ENCODE measurements at places on chromosomes 7 and 10. TPM values are rescaled to one million over a fixed set of nuclear protein-coding genes. Genes with fewer than 3 reads are reported as not detected.

ENTPD1 gene
- 26.9 TPM for total RNA-seq

C10orf62 gene
- total RNA-seq: 0.32 TPM

DUSP5 gene
- total RNA-seq: 3.8 TPM

NEBL gene
- 313 TPM for total RNA-seq

DNA sequence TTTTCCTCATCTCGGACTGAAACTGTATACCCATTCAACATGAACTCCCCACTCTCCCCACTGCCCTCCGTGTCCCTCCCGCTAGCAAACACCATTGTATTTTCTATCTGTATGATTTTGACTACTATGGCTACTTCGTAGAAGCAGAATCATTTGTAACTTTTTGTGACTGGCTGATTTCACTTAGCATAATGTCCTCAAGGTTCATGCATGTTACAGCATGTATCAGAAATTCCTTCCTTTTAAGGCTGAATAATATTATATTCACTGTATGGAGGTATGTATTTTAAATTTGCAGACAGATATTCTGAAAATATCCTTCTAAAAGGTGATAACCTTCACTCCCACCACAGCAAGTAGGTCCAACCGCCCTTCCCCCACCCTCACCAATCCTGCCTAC lies 42.9 kb upstream of the MMD2 start:
- no peaks in the 10 kb centered on the region for H3K36me3 ChIP-seq

- peak overlapping the region; percentile 59 for H3K27ac ChIP-seq
- no peak for DNase-seq
- H3K4me1 ChIP-seq: no peaks in the 10 kb centered on the region
- no peak overlapping the region for H3K4me3 ChIP-seq
- no peaks in the 10 kb centered on the region for H3K36me3 ChIP-seq
Observed at GRCh38 chr7:43639858-43640491, 57.1 kb downstream of the STK17A start.

- H3K4me1 ChIP-seq: peaks cover 9% of the 10 kb centered on the region
- H3K27ac ChIP-seq: peak overlapping the region; percentile 23
- no peak for DNase-seq
- no peak overlapping the region for H3K4me3 ChIP-seq
- H3K36me3 ChIP-seq: no peaks in the 10 kb centered on the region
- no peaks in the 10 kb centered on the region for H3K27me3 ChIP-seq
Observed at GRCh38 chr7:45073031-45073785, 15.6 kb downstream of the NACAD start.

Measured in breast epithelium (tissue), 4 donors.